ENCODE measurements at places on chromosomes 2 and 18.

DNA sequence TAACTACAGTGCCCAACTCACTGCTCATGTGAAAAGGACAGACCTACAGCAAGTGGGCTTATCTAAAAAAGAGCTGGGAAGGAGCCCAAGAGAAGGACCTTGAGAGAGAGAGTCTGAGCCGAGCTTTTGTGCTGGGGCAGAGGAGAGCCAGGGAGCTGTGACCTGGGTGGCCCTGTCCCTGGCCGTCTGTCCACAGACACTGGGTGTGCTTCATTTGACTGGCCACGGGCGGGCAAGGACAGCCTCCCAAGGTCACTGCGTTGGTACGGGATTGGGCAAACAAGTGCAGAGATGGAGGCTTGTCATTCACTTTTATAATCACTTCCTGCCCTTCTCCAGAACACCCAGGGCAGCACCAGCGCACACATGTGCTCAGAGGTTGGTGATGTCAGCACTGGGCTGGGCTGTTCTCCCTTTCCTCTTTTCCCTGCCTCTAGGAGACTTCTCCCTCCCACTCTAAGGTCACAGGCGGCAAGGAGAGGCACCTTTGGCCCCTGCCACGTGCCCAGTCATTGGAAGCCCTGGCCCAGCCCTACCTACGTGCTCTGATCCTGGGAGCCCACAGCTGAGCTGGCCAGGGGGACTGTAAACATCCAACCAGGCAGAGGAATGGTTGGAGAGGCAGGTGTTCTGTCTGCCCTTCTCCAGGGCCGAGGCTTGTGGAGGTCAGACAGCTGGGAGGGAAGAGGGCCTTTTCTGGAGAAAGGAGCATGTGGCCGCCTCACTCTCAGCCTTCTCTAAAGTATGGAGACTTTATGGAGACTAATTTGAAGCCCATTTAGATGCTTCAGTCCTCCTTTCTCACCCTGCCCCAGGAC lies 6.4 kb upstream of the PSD4 start:
- no peak for DNase-seq

GRCh38 chr18:36780748-36781147 lies 48.1 kb downstream of the TPGS2 start:
- DNase-seq: no peak

DNA sequence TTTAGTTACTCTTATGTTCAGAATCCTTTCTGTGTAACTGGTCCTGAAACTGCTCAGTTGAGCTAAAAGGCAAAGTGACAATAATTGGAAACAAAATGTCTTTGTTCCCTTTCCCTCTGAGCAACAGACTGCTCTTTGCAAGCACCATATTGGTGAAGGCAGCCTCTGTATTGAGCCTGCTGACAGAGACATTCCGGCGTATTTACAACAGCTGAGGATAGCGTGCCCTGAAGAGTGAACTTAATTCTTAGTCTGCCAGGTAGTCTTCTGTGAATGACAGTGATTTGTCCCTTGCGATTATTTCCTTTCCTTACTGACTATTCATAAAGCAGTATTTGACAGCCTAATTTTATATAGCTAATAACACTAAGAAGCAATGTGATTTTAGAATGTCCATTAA lies 239.1 kb downstream of the CPS1 start:
- DNase-seq: no peak

DNA sequence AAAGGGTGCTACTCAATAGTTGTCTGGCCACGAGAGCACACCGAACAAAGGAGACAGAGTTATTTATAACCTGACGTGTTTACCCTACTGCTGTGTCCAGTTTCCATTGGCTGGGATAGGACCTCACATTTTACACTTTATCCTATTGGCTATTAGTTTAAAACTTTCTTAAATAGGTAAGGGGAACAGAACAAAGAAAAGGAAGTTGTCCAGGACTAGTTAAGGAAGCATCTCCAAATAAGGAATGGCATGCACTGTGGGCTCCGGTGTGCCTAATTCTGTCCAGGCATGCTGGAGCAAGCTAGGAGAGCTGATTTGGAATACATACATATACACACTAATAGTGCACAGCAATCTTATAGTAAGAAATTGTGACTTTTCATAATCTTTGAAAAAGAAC lies 72.2 kb downstream of the CAB39 start:
- no peak for DNase-seq
